ENCODE measurements at places on chromosomes 2 and 18.

- DNase-seq = no peak
Measured at GRCh38 chr18:68083131-68083530, 566.6 kb upstream of the DSEL start.

DNA sequence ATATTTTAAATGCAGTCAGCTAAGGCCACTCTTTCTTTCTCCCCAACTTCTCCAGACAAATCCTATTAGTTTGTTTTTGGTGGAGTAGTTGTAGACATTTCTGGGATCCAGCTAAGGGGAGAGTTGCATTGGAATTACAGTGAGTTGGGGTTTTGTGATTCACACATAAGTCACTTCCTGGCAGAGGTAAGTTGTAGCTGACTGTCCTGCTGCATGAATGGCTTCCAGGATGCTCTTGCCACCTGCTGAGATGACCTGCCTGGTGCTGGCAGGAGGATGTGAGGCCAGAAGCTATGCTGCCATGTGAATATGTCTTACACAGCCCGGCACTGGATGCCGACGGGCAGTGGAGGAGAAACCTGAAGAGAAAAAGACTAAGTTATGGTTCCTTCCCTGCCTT lies 243.7 kb downstream of the TDRD15 start:
- no peak for DNase-seq

GRCh38 chr2:136211701-136212100 lies 93.8 kb upstream of the CXCR4 start:
- no peak for DNase-seq

- no peak for DNase-seq
Measured at GRCh38 chr2:172664766-172665165, 70.9 kb upstream of the RAPGEF4 start.

DNA sequence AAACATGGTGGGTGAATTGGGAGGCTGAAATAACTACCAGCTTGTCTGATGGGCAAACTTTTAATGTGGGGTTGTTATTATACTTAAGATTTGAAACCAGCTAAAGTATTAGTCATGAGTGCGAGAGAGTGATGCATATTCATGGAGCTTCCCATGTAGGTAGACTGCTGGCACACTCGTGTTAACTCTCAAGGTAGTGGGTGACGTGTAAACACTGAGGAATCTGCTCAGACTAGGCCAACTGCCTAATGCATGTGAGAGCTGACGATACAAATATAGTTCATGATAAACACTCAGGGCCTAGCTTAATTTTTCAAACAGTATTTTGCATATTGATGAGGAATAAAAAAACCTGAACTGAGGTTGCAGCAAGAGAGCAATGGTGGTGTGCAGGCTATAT lies 1165.7 kb upstream of the PIK3C3 start:
- no peak for DNase-seq

DNA sequence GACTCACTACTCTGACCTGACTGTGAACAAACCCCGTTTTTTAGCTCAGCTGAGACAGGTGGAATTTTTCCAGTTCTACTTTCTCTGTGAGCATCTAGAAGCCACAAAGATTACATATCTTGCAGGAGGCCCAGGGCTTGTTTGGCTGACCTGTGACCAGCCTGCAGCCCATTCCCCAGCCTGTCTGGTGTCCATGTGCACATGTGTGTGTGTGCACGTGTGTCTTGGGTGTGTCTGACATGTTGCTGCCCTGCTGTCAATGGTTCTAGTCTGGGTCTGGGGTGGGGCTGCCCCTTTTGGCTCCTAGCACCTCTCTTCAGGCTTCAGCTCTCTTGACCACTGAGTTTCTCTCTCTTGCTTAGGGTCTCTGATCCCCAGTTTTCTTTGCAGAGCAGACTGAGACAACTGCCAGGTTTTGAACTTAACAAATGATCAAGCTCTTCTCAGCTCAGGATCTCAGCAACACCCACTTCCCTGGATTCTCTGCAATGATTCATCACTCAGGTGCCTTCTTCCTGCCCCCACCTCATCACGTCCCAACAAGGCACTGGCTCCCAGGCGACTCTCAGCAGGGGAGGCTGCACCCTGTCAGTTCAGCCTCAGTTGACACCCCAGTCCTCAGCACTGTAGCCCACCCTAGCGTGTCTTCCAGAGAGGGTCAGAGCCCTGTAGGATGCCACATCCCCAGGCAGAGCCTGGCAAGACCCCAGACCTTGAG lies 130.3 kb downstream of the CELF4 start:
- DNase-seq = no peak

GRCh38 chr2:233853883-233854240 lies 473 bp downstream of the HJURP start:
- DNase-seq = no peak

DNA sequence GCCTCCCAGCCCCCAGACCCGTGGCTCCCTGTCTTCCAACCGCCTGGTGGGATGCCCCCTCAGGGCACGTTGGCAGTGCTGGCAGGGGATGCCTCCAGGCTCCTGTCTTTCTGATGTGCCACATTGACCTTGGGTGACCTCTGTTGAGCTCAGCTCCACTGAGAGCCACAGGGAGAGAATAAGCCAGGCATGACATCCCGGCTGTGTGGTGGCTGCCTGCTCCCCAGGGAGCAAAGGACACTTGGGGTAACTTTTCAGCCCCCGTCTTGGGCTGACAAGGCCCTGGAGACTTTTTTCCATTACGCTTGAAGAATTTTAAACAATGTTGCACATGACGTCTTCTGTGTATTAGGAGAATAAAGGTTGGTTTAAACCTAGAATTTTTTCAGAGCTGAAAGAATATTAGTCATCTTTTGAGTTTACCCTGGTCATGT lies 246.0 kb downstream of the TSN start:
- DNase-seq = no peak

- peak; percentile 43 for DNase-seq
Measured at GRCh38 chr2:235709969-235710879, 216.4 kb downstream of the AGAP1 start.
